Suprapubic skin (tissue), 4 donors: ENCODE measurements at places on chromosomes 11 and 22.

DNA sequence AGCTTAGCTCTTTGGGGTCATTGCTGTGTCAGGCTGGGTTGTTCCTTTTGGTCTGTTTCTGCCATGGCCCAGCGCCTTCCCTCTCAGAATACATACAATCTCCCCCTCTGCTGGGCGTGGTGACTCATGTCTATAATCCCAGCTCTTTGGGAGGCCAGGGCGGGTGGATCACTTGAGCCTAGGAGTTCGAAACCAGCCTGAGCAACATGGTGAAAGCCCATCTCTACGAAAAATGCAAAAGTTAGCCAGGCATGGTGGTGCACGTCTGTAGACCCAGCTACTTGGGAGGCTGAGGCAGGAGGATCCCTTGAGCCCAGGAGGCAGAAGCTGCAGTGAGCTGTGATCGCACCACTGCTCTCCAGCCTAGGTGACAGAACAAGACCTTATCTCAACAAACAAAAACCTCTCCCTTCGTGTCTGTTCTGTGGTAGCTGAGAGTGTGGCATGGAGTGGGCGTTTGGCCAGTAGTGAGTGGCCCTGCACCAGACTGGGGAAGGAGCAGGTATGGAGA is 46.7 kb upstream of the RAB1B start:
- DNase-seq: peak; percentile 53

DNA sequence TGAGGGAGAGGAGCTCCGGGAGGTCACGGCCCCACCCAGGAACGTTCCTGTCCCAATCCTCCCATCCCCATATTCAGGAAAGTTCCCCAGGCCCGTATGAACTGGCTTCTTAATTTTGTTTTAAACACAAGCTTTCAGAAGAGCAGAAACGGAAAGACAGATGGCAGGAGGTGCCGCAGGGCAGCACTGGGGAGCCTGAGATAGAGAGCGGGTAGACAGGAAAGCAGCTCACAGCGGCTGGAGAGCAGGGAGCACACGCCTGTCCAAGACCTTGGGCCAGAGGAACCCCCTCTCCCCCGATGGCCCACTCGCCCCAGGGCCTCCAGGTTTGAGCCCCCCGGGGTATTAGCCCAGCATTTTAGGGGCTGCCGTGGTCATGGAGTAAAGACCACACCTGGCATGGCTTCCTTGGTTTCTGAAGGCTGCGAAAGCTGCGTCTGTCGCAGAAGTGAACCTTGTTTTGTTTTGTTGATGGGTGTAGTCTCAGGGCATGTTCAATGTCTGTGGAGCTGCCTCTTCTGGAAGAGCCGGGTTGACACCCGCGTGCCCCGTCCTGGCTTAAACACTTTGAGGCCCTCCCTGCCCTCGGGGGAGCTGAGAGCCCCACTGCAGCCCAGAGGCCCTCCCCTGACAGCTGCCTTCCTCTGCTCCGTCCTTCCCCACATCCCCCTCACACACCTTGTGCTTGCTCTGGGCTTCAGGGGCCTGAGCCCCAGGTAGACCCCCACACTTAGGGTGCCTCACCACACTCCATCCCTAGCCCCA is 17.9 kb upstream of the KCNQ1OT1 start:
- DNase-seq: no peak

DNA sequence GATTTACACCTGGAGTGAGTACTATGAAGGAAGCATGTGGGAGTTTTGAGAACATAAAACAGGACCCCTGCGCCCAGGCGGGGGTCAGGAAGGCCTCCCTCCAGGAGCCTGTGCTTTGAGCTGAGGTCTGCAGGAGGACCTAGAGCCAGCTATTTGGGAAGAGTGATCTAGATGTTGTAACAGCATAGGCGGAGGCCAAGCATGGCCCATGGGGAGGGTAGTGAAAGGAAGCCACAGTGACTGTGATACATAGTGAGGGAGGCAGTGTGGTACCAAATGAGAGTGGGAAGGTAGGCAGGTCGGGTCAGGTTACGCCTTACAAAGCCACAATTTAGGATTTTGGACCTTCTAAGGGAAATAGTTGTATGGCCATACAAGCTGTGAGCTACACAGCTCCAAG is 147.5 kb downstream of the PARVA start:
- no peak for DNase-seq

DNA sequence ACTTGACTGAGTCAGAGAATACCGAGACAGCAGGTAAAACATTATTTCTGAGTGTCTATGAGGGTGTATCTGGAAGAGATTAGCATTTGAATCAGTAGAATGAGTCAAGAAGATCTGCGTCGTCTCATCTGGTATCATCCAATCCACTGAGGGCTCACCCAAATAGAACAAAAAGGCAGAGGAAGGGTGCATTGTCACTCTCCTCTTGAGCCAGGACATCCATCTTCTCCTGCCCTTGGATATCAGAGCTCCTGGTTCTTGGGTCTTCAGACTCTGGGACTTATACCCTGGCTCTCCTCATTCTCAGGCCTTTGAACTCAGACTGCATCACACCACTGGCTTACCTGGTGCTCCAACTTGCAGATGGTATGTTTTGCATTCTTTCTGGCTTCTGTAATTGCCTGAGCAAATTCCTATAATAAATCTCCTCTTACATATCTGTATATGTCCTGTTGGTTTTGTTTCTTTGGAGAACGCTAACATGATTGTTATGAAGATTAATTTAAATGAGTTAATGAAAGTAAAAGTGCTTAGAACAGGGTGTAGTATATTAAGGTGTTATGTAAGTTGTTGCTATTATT is 49.3 kb downstream of the ME3 start:
- no peak for DNase-seq

GRCh38 chr11:129530154-129530895 is 154.7 kb downstream of the BARX2 start:
- no peak for DNase-seq

- no peak for DNase-seq
These were observed 13.1 kb downstream of the FXYD6 start for GRCh38 chr11:117863383-117863782.

DNA sequence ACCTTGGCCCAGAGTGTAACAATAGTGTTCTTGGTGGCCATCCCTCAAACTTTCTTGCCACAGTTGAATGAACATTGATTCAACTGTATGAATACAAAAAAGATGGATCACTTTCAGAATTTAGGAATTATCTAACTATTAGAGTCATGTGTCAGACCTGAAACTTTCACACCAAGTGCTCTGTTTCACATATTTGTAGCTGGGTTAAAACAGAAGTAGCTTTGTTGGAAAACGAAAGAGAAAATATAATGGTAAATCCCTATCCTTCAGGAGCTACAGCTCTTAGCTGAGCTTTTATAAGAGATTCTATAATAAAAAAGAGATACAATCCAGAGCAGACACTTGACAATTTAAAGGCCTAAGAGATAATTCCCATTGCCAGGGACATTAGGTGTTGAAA is 719.3 kb downstream of the JRKL start:
- DNase-seq: no peak

DNA sequence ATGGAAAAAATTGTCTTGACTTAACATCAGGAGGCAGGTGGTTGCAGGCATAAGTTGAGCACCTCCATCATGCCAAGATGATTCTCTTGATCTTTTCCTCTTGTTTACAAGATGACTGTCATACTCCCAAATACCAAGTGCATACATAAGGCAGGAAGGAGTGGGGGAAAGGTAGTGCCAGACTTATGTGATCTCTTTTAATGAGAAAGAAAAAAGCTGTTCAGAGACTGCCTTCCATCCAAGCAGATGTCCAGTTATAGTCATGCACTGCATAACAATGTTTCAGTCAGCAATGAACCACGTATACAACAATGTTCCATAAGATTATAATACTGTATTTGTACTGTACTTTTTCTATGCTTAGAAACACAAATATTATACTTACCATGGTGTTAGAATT is 135.7 kb downstream of the EHF start:
- DNase-seq: no peak
